ENCODE measurements at places on chromosomes 4 and X.

GRCh38 chr4:148405161-148405893, 36.9 kb downstream of the NR3C2 start:
- DNase-seq: no peak

GRCh38 chr4:109294006-109294405, 8.5 kb downstream of the COL25A1 start:
- DNase-seq: peak; percentile 45

DNA sequence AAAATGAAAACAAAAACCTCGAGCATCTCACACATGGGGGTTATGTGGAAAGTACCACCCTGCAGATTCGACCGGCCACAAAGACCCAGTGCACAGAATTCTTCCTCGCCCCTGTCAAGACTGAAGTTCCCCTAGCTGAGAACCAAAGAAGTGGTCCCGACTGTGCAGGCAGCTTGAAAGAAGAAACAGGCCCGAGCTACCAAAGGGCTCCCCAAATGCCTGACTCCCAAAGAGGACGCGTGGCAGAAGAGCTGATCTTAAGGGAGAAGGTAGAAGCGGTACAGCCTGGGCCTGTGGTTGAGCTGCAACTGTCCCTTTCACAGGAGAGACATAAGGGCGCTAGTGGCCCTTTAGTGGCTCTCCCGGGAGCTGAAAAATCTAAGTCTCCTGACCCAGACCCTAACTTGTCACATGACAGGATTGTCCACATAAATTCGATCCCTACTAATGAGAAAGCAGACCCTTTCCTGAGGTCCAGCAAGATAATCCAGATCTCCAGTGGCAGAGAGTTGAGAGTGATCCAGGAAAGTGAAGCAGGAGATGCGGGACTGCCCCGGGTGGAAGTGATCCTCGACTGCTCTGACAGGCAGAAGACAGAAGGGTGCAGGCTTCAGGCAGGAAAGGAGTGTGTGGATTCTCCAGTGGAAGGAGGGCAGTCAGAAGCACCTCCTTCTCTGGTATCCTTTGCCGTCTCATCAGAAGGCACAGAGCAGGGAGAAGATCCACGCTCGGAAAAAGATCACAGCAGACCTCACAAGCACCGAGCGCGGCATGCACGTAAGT, 108.8 kb upstream of the MYOZ2 start:
- DNase-seq: no peak

- DNase-seq: no peak
Observed at GRCh38 chrX:155997436-155997835, at the start of gene IL9R. Gene IL9R, plus strand, starts transcription at chrX:155997696. Its CDS starts 64 bp downstream, at chrX:155997760.

DNA sequence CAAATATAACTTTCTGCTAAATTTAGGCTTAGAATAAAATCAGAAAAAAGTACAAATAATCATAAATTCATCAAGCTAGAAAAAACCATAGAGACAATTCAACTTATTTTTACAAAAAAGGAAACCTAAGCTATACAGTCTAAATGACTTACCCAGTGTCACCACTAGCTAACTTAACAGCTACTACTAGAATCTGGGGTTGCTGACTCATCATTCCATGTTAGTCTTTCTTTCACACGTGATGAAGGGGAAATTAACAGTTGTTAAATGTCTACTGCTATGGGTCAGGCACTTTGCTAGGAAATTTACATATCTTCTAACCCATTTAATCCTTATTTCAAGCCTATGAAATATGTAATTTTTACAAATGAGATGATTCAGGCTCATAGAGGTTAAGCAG, 349.3 kb upstream of the GALNT7 start:
- no peak for DNase-seq

- peak; percentile 38 for DNase-seq
Observed at GRCh38 chr4:99462875-99463464, 27.8 kb upstream of the ADH7 start.

DNA sequence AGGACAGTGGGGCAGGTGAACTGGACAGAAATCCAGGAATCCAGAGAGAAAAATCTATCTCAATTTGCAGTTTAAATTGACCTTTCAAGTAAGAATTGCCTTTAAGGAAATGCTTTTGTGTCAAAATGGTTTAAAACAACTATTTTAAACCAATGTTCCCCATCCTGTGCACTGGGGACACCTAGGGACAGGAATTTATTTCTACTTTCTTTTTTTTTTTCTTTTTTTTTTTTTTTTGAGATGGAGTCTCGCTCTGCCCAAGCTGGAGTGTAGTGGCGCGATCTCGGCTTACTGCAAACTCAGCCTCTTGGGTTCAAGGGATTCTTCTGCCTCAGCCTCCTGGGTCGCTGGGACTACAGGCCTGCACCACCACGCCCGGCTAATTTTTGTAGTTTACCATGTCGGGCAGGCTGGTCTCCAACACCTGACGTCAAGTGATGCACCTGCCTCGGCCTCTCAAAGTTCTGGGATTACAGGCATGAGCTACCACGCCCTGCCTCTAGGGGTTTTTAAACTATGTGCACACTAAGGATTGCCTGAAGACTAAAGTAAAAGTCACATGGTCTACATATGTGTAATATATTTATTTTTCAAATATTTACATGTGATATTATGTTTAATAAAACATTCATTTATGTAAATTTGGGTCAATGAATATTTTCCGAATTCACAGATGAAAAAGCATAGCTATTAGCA, 1213.4 kb downstream of the STIM2 start:
- peak; percentile 1 for DNase-seq

GRCh38 chrX:23616361-23616760, 50.9 kb upstream of the PRDX4 start:
- peak; percentile 48 for DNase-seq

GRCh38 chr4:27245216-27245615, 384.6 kb downstream of the STIM2 start:
- no peak for DNase-seq

- peak; percentile 19 for DNase-seq
Observed at GRCh38 chr4:185426960-185427688, 1.4 kb upstream of the UFSP2 start.

DNA sequence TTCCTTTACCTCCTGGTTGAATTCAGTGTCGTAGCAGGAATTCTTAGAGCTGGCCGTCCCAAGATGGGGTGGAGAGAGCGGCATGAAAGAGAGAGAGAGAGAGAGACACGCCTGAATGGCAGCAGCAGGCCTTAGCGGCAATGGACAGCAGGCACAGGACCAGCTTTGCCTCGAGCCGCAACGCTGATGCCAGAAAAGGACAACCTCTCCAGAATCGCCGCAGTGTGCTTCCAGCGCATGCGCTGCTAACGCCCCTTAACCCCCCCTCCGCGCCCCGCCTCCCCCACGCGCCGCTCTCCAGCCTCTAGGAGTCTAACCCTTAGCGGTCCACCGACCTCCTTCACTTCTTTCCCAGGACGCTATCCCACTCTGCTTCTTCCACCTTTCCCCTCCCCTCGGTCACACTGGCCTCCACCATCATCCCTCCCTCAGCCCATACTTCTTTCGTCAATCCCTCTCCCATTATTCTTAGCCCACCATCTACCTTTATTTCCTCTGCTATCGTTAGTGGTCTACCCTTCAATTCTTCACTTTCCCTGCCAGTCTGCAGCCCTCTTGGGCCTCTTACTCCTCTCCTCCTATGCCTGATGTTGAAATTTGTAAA, 10.5 kb upstream of the ZCCHC13 start:
- peak; percentile 80 for DNase-seq

DNA sequence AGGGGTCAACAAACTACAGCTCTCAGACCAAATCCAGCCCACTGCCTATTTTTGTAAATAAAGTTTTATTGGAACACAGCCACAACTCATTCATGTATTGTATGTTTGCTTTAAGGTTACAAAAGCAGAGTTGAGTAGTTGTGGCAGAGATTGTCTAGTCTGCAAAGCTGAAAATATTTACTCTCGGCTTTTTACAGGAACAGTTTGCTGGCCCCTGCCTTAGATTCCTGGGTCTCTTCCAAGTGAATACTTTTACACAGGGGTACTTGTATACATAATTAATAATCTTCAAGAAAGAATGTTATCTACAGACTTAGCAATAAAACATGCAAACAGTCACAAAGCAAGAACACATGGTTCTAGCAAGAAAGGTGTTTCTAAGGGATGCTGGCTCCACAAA, 154.2 kb downstream of the AMELX start:
- no peak for DNase-seq

DNA sequence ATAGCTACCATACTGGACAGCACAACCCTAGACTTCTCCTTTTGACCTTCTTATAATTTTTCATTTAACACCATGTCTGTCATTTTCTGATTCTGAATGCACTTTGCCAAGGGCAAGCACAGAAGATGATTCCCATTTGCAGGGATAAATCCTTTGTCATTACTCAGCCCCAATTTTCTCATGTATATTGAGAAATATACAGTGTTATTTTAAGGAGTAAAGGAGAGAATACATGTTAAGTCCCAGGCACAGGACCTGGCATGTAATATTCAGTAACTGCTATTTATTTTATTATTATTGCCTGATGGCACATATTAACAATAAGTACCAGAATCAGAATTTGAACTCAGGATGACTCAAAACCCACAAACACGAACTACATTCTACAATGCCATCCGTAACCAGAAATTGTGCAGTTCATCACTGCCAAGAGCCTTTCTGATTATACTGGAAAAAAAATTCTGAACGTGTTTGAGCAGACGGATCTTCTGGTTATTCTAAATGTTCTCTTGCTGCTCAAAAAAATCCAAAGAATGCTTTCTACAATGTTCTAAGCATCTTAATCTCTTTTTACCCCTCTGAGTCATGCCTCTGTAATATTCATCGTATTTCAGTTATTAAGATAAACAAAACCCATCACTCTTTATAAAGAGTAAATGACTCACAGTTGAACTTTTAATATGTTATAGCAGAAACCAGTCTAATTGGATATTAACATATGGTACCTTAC, 170.0 kb downstream of the MID1 start:
- no peak for DNase-seq

GRCh38 chr4:2058264-2059045, 672 bp upstream of the NAT8L start:
- peak; percentile 96 for DNase-seq

- DNase-seq: no peak
Observed at GRCh38 chrX:150085881-150086280, 147.6 kb upstream of the EOLA2 start.

DNA sequence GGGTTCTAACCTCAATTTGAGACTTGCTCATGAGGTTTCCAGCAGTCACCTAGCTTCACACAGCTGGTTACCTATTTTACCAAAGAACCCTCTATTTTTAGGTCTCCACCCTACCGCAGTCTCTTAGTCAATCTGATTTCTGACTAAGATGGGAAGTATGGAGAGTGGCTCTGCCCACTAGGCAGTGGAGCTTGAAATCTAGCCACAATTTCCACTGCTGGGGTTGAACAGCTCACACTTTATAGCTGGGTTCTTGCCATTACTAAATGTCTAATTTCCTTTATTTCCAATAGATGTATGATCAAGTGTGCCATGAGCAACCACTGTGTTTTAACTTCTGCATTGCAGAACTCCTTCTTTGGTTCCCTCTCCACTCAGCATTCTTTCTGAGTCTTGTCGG, 43.1 kb downstream of the GASK1B start:
- no peak for DNase-seq

DNA sequence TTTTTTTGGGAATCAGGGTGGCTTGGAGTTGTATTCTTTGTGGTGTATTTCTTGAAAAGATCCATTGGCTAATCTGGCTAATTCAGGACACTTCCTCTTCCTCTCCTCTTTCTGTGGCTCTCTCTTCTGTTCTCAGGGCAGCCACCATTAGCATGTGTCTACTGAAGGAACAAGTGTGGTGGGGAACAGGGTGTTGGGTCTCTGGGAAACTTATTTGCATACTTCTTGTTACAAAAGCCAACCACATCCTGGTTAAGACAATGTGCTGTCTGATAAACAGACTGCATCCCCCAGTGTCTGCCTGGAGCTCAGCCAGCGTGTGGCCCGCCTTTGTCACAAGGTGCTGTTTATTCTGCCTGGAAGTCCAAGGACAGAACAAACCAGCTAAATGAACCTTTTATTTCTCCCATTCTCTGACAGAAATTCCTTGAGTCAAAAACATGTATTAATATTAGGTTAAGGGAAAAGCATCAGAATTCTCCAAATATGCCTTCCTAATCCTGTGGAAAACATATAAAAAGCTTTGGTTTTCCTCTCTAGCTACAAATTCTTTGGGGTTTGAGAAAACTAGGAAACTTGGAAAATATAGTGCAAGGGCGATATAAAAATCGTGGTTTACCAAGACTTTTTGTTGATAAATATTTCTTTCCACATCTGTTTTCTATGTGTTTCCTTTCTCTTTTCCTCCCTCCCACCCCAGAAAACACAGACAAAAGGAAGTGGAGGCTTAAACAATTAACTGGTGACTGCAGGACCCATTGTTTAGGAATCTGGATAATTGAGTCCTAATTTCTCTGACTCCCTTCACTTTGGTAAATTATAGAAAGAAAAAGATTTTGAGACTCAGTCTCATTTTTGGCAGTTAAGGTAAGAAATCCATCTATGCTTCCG, 203.6 kb downstream of the SPRY1 start:
- DNase-seq: peak; percentile 49

DNA sequence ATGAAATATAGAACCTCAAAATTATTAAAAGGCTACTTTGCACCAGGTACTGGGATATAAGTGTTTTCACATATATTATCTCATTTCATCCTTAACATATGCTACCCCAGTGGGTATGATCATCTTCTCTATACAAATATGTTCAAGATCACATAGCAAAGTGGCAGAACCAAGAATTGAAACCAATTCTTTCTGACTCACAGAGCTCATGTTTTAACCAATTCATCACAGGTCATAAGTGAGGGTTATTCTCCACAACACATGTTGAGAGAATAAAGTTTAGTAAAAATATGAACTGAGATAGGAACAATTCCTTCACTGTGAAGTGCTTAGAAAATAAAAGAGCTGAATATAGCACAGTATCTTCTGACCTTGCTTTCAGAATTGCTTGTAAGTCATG, 442.9 kb upstream of the RASGEF1B start:
- no peak for DNase-seq

DNA sequence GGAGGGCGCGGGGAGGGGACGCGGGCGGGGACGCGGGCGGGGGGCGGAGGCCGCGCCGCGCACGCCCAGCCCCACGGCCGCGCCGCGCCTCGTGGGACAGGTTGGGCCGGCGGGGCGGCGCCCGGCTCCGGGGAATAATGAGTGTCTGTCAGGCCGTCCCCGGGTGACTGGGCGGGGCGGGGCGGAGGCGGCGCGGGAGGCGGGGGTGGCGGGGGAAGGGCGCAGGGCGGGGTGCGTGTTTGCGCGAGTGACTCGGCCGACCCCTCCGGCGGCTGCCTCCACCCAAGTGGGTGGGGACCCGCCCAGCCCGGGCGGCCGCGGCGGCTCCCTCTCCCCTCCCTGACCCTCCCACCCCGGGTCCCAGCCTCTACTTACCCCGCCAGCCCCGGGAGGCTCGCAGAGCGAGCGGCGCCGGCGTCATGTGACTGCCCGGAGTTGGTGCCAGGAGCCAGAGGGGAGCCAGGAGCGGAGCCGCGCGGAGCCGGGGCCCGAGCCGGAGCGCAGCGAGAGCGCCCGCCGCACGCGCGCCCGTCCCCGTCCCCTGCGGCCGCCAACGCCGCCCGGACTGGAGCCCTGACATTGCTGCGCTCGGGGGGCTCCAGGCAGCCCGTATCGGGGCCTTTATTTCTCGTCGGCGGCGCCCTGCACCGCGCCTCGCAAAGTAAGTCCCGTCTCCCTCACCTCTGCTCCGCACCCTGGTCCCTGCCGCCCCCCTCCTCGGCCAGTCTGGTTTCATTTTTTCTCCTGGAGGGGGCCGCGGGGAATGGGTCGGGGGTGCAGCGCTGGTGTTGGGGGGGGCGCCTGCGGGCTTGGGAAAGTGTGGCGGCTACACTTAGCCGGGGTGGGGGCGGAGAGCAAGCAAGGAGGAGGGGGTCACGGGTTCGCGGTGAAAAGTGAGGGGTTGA, at the start of gene KLF3:
Gene KLF3 (plus strand): TSS at position 399 of the 905 bp plus-strand sequence. CDS start 16,427 bp downstream, outside the sequence.
- DNase-seq: peak; percentile 92

GRCh38 chr4:123676890-123677229, 280.3 kb downstream of the SPRY1 start:
- DNase-seq: peak; percentile 21
